ENCODE measurements at places on chromosomes 12 and 14.
A peak's percentile ranks its signal among the peaks of the same experiment; 100 is the strongest.

- no peak for DNase-seq
Measured at GRCh38 chr12:108712925-108713203, 18.5 kb downstream of the CORO1C start.

DNA sequence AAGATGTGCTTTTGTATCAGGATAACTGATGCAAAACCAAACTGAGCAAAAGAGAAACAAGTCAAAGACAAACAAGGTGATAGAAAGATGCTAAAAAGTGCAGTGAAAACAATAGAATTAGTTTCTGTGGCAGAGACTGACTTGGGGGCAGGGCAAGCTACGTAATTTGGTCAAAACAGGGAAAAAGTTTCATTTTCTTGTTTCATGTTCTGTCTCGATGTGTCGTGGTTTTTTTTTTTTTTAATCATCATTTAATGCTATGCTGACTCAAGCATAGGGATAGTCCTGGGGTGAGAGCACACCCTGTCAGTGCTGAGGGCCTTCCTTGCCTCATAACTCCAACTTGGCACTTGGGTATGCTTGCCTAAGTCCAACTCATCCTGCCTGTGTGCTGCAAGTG, 144.1 kb upstream of the PTPRQ start:
- DNase-seq = no peak

DNA sequence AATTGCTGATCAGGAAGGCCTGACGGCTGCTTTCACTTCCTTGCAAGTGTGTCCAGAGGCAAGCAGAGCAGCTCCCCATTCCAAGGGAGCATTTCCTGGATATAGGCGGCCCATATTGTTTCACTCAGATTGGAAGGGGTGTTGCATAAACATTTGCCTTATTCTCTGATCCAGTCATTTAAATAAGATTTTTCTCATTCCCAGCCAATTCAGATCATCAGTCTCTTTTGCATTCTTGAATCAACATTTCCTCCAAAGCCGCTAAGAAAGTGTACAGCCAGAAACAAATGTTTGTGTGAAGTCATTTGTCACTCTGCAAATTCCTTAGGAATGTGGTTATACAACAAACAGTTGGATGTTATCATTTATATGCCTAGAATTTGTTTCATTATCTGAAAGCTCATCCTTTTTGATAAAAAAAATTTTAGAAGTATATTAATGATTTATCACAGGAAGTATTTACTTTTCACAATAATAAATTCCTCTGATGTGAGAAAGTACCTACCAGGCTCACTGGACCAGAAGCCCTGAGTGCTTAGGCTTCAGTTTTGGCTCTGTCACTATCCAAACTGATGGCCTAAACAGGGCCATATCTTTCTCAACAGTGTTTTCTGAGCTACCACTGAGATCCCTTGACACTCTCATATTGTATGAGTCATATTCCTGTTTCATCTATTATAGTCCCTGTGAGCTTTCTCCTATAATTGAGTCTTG, 379.6 kb downstream of the CCDC91 start:
- DNase-seq = peak; percentile 71

- DNase-seq = no peak
Measured at GRCh38 chr14:94405486-94405885, 17.1 kb upstream of the SERPINA1 start.

DNA sequence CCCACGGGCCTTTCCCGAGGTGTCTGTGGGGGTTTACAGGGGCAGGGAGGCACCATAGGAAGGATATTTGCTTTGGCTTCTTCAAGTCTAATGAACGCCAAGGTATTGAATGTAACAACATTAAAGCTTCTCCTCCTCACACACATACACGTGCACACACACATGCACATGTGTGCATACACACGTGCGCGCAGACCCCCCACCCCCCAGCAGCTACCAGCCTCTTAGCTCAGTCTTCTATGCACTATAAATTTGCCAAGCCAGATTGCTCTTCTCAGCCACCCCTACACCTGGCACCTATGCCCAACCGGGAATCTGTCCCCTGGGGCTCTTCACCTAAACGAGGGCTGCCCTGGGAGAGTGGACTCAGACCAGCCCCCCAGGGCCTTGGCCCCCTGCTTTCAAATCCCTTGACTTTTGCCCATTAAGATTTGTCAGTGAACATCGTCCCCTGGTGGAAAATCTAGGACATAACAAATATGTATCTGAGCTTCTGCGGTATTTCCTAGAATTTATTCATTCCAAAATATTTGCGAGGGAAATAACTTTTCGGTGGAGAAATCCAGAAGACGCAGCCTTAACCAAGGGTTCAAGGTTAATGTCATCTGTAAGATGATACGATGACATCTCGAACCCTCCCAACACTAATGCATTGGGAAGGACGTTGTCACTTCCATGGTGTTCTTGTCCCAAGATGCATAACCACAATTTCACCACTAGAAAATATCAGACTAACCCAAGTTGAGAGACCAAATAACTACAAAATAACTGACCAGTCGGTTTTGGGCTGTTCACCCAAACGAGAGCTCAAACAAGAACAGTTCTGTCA, 330.4 kb downstream of the MED13L start:
- DNase-seq = no peak

DNA sequence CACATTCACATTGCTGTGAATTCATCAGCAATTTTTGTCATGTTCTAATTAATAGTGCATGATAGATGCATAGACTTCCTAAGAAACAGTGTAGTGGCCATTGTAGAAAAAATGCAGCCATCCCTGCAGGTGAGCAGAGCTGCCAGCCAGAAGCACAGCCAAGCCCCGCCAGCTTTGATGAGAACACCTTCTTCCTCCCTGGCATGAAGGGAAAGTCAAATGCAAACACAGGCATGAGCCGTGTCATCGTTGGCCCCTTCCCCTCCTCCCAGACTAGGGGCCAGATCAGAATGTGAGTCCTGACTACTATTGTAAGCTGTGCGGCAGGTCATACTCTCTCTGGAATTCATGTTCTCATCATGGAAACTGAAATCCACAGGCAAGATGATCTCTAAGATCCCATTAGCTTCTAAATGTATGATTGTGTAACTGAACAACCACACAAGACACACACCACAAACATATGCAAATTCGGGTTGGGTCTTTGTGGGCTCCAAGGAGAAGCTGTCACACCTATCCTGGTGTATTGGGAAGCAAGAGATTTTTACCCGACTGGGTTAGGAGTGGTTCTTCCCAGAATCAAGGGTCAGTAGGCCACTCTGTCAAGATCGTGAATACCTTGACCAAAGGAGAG, 2.8 kb upstream of the AQP2 start:
- DNase-seq = no peak

DNA sequence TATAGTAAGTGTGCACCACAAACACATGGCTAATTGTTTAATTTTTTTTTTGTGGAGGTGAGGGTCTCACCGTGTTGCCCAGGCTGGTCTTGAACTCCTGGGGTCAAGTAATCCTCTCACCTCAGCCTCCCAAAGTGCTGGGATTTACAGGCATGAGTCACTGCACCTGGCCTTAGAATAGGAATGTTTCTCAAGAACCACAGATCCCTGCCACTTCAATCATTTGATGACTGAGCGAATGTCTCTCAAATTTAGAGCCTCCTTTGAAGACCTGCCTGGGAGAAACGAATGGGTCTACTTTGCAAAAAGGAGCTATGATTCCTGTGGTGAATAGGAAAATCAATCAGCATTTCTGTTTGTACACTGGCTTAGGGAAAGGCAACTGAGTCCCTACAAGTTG, 33.5 kb upstream of the CHST11 start:
- DNase-seq = no peak

DNA sequence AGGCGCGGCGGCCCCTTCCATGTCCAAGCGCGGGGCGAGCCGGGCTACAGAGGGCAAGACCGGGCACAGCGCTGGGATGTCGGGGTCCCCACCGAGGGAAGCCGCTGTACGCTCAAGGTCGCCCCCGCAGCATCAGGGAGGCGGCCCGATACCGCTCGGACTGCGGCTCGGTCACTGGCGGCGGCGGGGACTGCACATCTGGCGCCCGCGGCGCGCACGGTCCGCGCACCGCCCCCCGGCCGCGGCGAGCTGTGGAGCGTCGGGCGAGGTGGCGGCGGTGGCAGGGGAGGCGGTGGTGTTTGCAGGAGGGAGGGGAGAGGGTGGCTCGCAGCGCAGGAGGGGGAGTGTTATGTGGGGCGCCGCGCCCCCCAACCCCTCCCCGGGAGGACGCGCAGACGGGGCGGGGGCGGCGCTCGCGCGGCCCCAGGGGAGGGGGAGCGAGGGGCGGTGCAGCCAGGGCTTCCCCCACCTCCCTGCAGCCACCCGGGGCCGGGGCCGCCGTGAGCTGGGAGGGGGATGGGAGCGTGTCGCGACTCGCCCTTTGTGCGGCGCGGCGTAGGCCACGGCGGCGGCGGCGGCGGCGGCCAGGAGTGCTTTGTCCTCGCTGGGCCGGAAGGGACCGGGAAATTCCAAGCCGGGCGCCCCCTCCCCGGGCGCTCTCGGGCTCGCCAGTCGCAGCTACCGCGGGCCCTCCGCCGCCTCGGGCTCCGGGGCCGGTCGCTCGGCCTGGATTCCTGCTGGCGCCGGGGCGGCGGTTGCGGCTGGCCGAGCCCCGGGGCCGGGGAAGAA, at the start of gene NUAK1:
TSS of gene NUAK1 (minus strand) at position 322 of the 789 bp plus-strand sequence. CDS start at position 21, 301 bp downstream.
- no peak for DNase-seq

GRCh38 chr12:117342247-117342646, 19.2 kb downstream of the NOS1 start:
- DNase-seq = no peak

- DNase-seq = no peak
Measured at GRCh38 chr12:3200814-3201233, 123.6 kb downstream of the TSPAN9 start.

DNA sequence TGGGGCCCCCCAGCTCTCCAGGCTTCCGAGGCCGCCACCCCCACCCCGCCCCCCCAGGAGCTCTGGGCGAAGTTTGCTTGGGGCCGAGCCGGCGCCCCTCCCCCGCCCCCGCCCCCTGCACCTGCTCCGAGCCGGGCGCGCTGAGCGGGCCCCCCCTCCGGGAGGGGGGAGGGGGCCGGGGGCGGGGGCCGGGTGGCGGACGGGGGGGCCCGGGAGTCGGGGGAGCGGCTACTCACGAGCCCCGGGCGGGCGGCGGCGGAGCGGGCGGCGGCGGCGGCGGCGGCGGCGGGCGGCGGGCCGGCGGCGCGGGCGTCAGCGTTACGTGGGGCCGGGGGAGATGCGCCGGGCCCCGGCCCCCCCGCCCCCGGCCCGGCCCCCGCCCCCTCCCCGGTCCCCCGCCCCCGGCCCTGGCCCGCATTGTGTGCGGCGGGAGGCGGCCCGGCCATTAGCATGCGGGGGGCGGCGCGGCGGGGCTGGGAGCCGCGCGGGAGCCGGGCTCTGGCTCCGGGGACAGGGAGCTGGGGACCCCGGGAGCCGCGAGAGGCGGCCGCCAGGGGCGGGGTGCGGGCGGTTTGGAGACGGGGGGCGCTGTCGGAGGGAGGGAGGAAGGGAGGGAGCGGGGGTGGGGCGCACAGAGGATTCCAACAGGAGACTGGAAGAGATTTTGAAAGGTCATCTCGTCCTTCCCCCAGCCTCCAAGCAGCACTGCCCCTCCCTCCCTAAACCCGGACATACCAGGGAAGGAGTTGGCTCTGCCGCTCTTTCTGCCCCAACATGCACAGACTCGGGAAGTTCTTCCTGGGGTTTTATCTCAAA, at the start of gene ZNF219:
TSS of gene ZNF219 (minus strand) at position 580 of the 816 bp plus-strand sequence. CDS start 5,064 bp downstream, outside the sequence.
- no peak for DNase-seq

- no peak for DNase-seq
Measured at GRCh38 chr12:97490141-97490540, 27.5 kb downstream of the RMST start.

DNA sequence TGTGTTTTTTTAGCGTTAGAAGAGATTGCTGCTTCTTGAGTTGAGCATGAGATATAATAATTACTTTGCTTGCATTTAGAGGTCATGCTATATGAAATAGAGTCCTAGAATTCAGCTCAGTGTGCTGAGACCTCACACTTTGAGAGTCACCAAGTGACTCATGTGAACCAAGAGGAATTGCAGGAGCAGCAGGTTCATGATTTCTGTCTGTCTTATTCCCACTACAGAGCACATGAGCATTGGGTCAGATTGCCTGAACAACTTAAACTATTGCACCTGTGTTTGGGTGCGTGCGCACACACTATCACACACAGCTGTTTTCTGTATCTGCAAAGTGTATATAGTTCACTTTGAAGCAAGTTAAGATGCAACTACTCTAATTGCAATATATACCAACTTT, 109.3 kb downstream of the FGD4 start:
- no peak for DNase-seq

- no peak for DNase-seq
Measured at GRCh38 chr12:64385019-64385418, 5.5 kb downstream of the C12orf56 start.

GRCh38 chr14:52801014-52801712, 9.8 kb upstream of the GNPNAT1 start:
- no peak for DNase-seq

- no peak for DNase-seq
Measured at GRCh38 chr12:9732921-9733461, at the start of gene CLECL1. TSS of gene CLECL1 (minus strand) at chr12:9733097.

DNA sequence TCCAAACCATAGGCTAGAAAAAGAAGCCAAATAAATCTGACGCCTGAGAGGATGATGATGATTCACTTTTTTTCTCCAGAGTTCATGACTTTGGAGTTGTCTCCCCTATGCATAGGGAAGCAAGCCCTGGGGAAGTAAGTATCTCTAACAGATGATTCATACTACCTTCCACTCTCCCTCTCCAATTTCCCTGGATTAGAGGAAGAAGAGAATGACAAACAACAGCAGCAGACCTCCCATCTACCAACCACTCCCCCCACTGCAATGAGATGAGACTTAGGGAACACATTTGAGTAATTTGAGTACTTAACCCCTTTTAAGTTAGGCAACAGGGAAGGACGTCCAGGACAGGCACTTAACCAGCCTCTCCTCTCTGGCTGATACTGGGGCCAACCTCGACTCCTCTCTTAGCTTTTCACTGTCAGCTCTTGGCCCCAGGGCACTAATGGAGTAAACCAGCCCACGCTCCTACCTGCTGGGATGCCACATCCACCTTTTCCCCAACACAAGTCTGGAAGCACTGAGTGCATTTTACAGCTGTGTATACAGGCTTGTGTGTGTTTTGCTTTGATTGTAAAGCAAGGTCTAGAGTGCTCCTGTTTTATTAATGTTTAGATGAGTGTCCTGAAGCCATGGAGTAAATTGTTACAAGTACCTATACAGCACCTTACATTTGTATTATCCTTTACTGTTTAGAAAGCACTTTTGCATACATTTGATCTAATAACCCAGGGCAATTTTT, 180.7 kb downstream of the PHLDA1 start:
- no peak for DNase-seq

DNA sequence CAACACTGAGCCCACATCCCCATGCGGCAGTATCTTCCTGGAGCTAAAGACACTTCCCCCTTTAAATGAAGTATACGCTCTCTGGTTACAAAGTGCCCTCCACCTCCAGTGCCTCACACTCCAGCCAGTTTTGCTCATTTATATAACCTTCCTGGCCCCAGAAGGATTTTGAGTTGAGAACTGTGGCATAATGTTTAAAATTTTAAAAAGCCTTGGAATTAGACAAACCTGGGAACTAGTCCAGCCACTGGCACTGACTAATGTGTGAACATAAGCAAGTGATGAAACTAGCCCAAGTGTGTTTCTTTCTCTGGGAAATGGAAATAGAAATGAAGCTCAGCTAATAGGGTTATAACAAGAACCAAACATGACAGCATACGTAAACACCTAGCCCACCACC, 723.7 kb upstream of the USP15 start:
- DNase-seq = no peak
